OCI-M1 (cell line): ENCODE measurements at places on chromosomes 6 and 20.
A peak's percentile ranks its signal among the peaks of the same experiment; 100 is the strongest.

- DNase-seq: no peak
Observed at GRCh38 chr20:35039146-35039545, 53.5 kb downstream of the TRPC4AP start.

GRCh38 chr6:157561929-157562810 is 181.2 kb downstream of the ZDHHC14 start:
- DNase-seq: no peak

DNA sequence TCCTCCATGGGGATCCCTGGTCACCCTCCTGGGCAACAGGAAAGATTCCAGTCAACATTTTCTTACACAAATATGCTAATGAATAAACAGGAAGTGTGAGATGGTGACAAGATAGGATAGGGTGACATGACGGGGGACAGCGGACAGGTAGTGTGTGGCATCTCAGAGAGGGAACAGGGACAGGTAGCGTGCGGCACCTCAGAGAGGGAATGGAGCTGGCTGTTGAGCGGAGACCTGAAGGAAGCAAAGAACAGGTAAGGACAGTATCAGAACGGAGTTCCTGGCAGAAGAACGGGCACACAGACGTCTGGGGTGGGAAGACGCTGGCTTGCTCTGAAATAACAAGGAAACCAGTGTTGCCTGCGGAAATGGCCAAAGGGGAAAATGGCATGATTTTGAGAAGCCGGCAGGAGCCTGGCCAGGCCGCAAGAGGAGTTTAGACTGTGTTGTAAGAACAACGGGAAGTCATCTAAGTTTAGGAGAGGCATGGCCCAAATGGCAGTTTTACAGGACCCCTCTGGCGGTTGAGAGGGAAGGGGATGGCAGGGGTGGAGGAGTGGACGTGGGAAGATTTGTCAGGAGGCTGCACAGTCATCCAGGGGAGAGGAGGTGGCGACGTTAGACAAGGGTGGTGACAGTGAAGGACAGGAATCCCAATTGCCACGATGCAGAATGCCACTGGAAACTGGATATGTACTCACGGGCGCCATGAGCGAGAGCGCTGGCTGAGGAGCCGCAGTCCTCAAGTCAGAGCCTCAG is 111.6 kb downstream of the JPH2 start:
- DNase-seq: no peak

DNA sequence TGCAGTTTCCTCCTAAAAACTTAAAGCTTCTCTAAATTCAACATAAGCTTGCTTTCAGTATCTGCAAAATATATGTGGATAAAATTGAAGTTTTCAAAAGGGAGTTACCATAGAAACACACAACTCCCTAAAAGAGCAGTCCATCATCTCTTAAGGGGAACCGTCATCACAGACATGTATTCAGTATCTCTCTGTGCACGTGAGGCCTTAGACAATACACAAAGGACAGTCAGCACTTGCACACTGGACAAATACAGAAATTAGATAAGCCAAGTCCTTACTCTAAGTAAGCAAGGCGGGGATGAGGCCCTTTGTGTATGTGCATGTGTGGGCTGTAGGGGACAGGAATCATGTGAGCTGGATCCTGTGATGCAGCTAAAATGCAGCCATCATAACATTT is 136.6 kb downstream of the BACH2 start:
- DNase-seq: peak; percentile 94

- DNase-seq: no peak
Observed at GRCh38 chr6:126010040-126010439, 23.7 kb downstream of the TRMT11 start.

DNA sequence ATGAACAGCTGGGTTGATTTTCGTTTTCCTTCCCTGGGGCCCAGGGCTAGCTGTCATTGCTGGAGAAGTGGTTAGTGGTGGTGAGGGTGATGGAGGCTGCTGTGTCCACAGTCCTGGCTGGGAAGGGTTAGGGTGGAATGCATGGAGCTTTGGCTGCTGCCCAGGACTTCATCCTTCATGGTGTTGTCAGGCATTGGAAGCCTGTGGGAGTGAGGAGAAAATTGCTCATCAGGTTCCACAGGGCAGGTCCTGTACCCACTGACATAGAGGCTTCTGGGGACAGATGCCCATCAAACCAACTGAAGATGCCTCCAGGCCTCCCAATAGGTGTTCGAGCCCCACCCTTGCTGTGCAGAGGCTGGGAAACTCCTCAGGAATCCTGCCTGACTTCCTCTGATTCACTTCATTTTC is 262.4 kb upstream of the SUPT3H start:
- no peak for DNase-seq

DNA sequence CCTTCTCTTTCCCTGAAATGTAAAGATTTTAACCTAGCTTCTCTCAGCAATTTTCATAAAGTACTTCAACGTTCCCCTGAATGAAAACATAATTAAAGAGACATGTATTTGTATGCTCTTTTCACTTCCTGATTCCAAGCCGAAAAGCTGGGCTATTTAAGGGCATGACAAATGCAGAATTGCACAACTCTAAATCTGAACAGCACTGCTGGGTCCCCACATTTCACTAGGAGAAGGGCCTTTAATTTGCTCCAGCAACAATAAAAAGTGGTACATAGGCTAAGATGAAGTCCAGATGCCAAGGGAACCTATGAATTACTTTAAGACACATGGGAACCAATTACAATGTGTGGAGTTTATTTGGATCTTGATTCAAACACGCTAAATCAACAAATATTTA is 42.0 kb downstream of the IRAK1BP1 start:
- peak; percentile 40 for DNase-seq

GRCh38 chr20:14208956-14209355 is 128.5 kb downstream of the FLRT3 start:
- DNase-seq: no peak

DNA sequence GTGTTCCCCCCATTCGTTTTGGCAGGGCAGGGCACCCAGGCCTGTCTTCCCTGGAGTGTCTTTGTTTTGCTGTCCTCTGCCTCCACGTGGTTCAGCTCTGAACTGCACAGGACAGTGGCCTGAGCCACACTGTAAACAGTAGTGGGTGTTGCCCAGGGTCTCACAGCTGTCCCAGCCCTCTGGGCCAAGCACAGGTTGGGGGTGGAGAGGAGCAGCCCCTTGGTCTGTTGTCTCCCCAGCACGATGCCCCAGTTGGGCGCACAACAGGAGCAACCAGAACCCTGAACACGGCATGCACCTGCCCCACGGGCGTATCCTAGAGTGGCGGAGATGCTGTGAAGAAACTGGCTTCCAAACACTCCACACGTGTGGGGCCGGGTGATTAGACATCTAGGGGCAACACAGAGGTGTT is 14.4 kb downstream of the CCDC167 start:
- DNase-seq: no peak

GRCh38 chr6:129843573-129843972 is 17.5 kb downstream of the TMEM244 start:
- no peak for DNase-seq

DNA sequence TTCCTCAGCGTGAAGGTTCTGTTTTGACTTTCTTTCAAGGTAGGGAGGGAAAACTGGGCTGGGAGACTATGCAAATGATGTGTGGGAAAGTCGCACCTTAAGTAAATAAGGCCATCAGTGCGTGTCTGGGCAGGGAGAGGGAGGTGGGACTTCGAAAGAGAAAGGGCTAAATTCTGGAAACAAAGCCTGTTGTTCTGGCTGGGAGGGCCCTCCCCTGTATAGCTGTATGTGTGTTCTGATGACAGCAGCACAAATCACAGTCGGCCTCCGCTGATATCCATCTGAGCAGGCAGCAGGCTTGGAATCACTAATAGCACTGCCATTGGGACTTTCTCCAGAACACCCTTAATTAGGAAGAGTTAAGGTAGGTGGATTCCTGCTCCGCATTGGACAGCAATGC is 19.2 kb downstream of the JAG1 start:
- no peak for DNase-seq

GRCh38 chr6:3102875-3103274 is 15.6 kb upstream of the BPHL start:
- no peak for DNase-seq

GRCh38 chr20:38805502-38805957 is at the start of gene PPP1R16B:
Gene PPP1R16B, plus strand, starts transcription at chr20:38805697. Its CDS starts 30,229 bp downstream, at chr20:38835926.
- DNase-seq: peak; percentile 74
